ENCODE measurements at places on chromosomes 13 and 19. TPM values are rescaled to one million over a fixed set of nuclear protein-coding genes. Genes with fewer than 3 reads are reported as not detected.

The NPAS1 gene
- 1.0 TPM for total RNA-seq

The KLK6 gene
- not detected for total RNA-seq

The IGSF23 gene
- not detected for total RNA-seq

The ZNF541 gene
- total RNA-seq, result not detected

The TMEM190 gene
- total RNA-seq, result not detected

The POSTN gene
- total RNA-seq, result 1,449 TPM

The GJA3 gene
- total RNA-seq, result 2.1 TPM

The SUGP1 gene
- total RNA-seq, result 13.6 TPM

The ZNF701 gene
- 20.9 TPM for total RNA-seq

The PCDH20 gene
- total RNA-seq, result 2.6 TPM

The GDF15 gene
- 1.0 TPM for total RNA-seq

The CCDC106 gene
- total RNA-seq, result 3.1 TPM

The CALR gene
- total RNA-seq, result 382 TPM

The RYR1 gene
- total RNA-seq, result 243 TPM

The SMAD9 gene
- total RNA-seq, result 11.5 TPM

The SELENOV gene
- total RNA-seq, result not detected

The OXGR1 gene
- under 0.01 TPM for total RNA-seq

The ZNF350 gene
- 10.4 TPM for total RNA-seq

The ERICH6B gene
- total RNA-seq, result not detected

The MATK gene
- 0.52 TPM for total RNA-seq

The ZSCAN1 gene
- not detected for total RNA-seq

The CD37 gene
- 7.8 TPM for total RNA-seq

The PSG11 gene
- total RNA-seq, result 0.52 TPM

The TYROBP gene
- 9.9 TPM for total RNA-seq

The TMEM255B gene
- 2.6 TPM for total RNA-seq

The C19orf38 gene
- 4.2 TPM for total RNA-seq

The ATP4A gene
- not detected for total RNA-seq

The KLK5 gene
- total RNA-seq, result not detected

The ACTL9 gene
- not detected for total RNA-seq

The ZNF93 gene
- total RNA-seq, result 7.3 TPM

The SLC6A16 gene
- not detected for total RNA-seq

The PEAK3 gene
- not detected for total RNA-seq

The LHB gene
- total RNA-seq, result not detected

The FFAR2 gene
- total RNA-seq, result 1.0 TPM

The MEF2B gene
- total RNA-seq, result not detected

The CBY2 gene
- total RNA-seq, result not detected

The ZSWIM9 gene
- total RNA-seq, result 1.6 TPM

The MYO16 gene
- 43.8 TPM for total RNA-seq

The HIPK4 gene
- not detected for total RNA-seq

The SYDE1 gene
- 7.3 TPM for total RNA-seq

The NXNL1 gene
- not detected for total RNA-seq

The CEBPA gene
- 17.2 TPM for total RNA-seq

The CDX2 gene
- total RNA-seq, result not detected

The GRIK5 gene
- total RNA-seq, result 1.0 TPM

The ZNF211 gene
- 12.5 TPM for total RNA-seq

The SHC2 gene
- total RNA-seq, result 7.8 TPM

The TLE2 gene
- 9.4 TPM for total RNA-seq

The LRRC63 gene
- not detected for total RNA-seq

The SPTBN4 gene
- total RNA-seq, result 0.52 TPM

All from skeletal muscle tissue (tissue), 5 donors.